Gastroesophageal sphincter (tissue), 4 donors: ENCODE measurements at places on chromosomes 1 and 21.

- no peak for ATAC-seq
These were observed 346.7 kb upstream of the ADGRL4 start for GRCh38 chr1:79353224-79353623.

- no peak for ATAC-seq
These were observed 7.6 kb downstream of the TMPRSS2 start for GRCh38 chr21:41500363-41500762.

DNA sequence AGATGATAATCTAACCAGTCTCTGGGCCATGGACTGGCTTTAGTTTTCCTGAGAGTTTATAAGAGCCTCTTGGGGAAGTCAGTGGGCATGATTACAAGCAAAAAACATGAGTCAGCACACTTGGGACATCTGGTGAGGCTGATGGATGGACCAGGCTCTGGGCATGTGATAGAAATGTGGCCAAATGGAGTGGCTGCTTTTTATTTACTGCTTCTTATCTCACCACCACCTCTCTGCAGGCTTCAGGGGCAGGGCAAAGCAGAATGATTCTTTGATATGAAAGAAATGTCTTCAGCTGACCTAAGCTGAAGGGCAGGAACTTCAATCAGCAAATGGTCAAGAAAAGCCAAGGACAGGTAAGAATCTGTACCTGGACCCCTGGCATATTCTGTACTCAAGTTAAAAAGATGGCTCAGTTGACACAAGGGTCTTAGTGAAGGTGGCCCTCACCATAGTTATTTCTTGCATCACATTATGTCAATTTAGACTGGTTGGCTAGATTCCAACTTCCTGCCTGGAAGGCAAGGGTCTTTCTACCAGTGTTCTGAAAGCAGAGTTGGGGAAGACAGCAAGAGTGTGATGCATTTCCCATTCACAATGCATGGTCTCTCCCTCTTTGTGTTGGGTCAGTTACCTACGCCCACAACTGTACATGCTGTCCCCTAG, 162.8 kb downstream of the FASLG start:
- ATAC-seq = no peak

GRCh38 chr21:45747233-45747766, 103.8 kb downstream of the PCBP3 start:
- ATAC-seq = no peak

GRCh38 chr1:14945132-14946010, 208.2 kb upstream of the TMEM51 start:
- peak; percentile 88 for ATAC-seq

DNA sequence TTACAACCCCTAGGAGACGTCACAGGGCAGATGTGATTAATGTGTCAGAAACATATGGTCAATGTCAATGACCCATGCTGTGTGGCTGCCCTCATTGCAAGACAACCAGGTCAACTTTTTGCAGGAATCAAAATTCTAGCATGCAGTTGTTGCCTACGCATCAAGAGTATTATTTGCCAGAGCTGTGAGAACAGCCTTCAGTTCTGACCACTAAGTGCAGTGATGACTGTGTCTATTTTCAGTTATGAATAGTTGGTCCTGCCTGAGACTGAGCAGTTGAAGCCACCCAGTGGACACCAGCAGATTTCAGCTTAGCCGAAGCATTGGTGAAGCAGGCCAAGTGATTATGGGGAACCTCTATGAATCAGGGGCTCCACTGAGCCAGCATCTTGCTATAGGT, 47.3 kb downstream of the LYPLAL1 start:
- no peak for ATAC-seq

GRCh38 chr1:165456114-165456513, 11.2 kb upstream of the RXRG start:
- ATAC-seq = no peak

DNA sequence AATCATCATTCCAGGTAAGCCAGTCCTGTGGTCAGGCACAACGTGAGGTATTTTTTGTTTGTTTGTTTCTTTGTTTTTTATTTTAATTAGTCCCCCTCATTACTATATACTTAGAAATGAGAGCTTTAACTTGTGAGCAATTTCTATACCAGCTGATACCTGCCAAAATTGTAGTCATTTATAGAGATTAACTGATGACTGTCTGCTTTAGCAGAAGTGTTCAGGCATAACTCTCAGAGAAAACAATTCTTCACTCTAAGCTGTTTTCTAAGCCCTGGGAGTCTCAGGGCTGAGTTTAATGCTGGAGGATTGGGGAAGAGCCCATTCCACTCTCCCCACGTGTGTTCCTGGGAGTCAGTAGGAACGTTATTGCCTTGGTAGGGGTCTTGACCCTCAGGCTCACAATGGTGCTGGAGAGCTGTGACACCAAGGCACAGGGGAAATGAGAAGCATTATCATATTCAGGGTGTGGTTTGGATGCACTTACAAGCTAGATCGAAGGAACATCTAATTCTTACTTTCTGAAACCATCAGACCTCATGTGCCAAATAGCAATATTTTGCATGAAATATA, 168.2 kb downstream of the CLIC6 start:
- no peak for ATAC-seq

- ATAC-seq = peak; percentile 90
These were observed 6.3 kb upstream of the PTP4A2 start for GRCh38 chr1:31944205-31945089.

GRCh38 chr1:155169541-155169940, 3.6 kb downstream of the KRTCAP2 start:
- no peak for ATAC-seq

GRCh38 chr1:198649232-198649967, 10.6 kb downstream of the PTPRC start:
- no peak for ATAC-seq

DNA sequence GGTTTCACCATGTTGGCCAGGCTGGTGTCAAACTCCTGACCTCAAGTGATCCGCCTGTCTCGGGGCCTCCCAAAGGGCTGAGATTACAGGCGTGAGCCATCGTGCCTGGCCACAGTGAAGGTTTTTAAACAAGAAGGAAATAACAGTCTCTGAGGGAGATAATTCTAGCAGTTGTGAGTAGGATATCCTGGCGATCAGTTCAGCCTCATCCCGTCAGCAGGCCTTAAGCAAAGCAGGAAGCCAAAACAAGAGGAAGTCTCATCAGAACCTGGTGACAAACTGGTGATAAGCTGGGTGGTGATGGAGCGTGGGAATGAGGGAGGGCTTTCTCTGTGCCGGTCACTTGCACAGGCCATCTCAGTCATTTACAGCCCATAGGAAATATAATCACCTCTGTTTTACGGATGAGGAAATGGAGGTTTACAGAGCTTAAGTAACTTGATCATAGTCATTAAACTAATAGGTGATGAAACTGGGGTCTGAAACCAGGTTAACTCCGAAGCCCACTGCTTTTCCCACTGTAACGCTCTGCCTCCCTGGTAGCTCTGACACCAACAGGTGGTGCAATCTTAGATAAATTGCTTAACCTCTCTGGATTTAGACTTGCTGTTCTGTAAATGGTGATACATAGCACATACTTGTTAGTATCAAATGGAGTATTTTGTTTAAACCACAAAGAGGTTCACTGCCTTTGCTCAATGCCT, 40.8 kb upstream of the A3GALT2 start:
- ATAC-seq = no peak

DNA sequence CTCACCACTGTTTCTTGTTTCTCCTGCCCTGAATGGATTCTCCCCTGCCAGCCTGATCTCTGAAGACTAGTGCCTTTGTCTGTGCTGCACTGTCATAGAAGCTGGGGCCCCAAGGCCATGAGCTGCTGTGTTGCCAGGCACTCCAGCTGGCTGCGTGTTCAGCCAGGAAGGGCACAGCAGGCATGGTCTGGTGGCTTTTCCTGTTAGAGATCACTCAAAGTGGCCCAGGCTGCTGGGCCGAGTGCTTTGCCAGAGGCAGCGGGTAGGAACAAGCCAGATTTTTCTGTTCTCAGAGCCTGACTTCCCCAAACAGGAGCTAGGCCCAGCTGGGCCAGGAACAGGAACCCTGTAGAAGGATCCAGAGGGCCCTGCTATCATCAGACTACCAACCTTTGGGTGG, 5.2 kb downstream of the ADPRS start:
- ATAC-seq = no peak

DNA sequence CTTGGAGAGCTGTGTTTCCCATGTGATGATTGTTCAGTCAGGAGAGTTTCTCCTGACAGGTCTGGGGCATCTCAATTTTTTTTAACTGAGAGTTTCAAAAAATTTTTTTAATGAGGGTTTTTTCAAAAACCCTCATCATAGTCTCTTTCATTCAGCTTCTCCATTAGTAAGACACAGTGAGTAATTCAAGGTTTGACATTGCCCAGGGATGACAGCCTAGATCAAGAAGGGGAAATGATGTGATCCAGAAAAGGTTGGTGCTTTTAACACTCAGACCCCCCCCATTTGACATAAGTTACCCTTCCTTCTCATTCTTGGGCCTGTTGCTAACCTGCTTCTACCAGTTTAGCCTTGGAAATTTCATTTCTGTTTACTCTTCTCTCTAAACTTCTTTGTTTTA, 189.4 kb upstream of the HOOK1 start:
- no peak for ATAC-seq

DNA sequence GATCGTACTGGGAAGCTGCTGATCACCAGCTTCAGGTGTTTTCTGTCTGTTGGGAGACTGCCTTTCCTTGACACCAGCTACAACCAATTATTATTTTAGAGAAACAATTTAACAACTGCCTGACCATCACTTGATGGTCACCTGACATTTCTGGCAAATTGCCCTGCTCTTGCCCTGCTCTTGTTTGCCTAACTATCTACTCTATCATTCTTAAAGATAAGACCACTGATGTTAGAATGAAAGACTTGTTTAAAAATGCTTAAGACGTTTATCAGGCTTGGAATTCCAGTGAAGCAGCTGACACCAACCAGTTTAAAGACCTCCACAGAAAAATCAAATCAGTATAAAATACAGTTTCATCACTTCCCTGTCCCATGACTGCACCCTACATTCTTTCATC, 423.3 kb upstream of the CAMK1G start:
- ATAC-seq = no peak

GRCh38 chr1:28494737-28495136, 11.1 kb upstream of the RCC1 start:
- no peak for ATAC-seq

DNA sequence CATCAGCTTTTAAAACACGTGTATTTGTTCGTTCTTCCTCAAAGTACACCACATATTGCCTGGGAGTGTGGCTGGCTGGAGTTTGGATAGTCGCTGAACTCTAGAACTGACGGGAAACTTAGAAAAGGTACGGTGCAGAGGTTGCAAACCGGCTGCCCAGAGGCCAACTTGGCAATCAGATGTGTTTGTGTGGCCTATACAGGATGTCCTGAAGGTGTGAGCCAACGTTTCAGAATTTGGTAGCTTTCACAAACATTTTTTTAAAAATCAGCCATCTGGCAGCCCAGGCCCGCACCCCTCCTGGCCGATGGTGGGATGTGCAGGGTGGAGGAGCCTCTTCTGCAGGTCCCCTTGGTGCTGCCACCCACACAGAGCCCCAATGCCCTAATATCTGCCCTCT, 73.6 kb upstream of the SLC25A33 start:
- ATAC-seq = peak; percentile 20

DNA sequence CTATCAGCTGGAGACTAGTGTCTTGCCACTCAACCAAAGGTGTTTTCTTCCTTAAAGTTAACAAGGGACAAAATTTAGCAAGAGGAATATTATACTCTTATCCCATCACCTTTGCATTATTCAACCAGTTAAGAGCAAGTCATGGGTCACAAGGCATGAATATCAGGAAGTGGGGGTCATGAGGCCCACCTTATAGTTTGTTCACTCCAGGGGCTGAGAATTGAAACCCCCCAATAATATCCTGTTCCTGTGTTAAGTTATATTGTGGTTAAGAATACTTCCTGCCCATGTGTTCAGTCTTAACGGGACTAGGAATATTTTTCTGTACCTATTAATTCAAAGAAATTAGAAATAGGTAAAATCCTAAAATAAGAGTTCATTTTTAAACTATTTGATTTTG, 239.7 kb downstream of the S1PR1 start:
- ATAC-seq = no peak
